ENCODE measurements at places on chromosomes 7 and 10.

DNA sequence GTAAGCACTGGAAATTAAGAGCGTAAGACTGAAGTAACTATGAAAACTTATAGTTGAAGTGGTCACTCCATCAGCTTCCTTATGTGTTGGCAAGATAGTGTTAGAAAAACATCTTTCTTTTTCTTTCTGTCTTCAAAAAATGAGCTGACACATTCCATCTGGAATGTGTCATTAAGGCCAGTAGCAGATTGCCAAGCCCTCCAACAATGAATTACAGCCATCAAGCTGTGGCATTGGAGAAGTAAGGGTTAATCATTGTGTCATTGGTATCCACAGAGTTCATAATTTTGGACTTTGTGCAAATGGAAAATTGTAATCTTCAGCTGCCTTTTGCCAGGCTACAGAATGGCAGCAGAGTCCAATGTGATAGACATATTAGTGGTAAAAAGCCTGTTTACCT is 926.3 kb downstream of the NRG3 start:
- DNase-seq: no peak

GRCh38 chr10:124283949-124284250 is 134.8 kb downstream of the OAT start:
- DNase-seq: no peak

GRCh38 chr10:61397175-61397986 is 55.8 kb downstream of the TMEM26 start:
- peak; percentile 81 for DNase-seq

GRCh38 chr7:146414373-146414772 is 297.8 kb downstream of the CNTNAP2 start:
- DNase-seq: no peak

- no peak for DNase-seq
Measured at GRCh38 chr10:62620491-62620890, 184.0 kb upstream of the ADO start.

DNA sequence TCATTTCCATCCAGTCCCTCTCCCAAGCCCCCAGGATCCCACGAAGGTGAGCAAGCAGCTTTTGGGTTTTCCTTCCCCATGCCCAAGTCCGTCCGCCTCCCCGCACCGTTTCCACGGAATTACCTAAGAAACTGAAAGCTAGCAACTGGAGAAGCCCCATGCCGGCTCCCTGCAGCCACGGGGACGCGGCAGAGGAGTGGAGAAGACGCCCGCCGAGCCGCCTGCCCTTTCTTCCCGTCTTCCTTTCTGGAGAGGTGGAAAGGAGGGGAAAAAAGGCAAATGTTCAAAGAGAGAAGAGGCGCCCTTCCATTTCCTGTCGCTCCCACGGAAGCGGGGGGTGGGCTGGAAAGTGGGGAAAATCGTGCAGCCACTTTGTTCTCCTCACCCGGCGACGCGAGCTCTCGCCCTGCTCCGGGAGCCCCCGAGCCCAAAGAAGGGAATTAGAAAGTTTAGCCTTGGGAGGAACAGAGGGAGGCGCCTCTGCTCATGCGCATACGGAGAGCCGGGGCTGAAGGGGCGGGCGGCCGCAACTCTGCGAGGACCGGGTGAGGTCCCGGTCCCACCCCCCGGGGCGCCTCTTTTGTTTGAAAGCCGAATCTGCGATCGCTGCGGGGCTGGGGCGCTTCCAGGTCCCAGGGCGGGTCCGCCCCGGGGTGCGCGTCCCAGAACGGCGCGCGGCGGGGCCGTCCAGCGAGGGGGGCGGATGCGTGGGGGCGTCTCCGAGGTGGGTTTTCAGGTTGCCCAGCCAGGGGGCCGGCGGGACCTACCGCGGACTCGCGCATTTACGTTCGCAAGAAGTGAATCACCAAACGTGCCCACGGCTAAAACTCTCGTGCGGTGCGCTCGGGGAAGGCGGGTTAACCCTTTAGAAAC is at the start of gene LAMB1:
TSS of gene LAMB1 (minus strand) at position 436 of the 873 bp plus-strand sequence. CDS start at position 160, 276 bp downstream.
- peak; percentile 86 for DNase-seq

DNA sequence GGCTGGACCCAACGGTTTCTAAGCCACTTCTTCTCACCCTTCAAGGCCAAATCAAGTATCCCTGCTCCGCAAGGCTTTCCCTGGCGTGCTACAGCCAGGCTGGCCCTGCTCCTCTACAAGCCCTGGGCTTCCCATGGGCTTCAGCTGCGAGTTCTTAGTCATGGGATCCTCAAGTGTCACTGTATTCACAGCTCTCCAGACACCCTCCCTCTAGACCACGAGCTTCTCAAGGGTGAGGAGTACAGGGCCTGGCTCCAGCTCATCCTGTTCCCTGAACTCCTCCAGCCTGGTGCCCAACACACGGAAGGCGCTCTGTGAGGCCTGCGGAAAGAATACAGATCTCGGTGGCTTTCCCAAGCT is 38.8 kb downstream of the FAM53B start:
- DNase-seq: no peak

GRCh38 chr7:11355399-11356005 is 381.8 kb downstream of the PHF14 start:
- DNase-seq: no peak

DNA sequence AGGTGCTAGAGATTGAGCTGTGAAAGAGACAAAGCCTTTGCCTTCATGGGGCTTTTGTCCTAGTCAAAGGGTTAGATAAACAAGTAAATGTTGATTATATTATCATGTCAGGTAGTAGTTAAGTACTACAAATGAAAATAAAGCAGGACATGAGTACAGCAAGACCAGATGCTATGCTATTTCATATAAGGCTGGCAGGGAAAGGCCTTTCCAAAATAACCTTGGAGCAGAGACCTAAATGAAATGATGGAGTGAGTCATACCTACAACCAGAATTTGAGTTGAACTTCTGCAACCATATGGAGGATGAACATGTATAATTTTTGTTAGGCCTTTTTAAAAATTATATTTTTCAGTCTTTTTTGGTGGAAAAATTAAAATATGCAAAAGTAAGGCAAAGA is 23.6 kb upstream of the SEMA4G start:
- DNase-seq: no peak

GRCh38 chr7:120990468-120991118 is 2.1 kb downstream of the CPED1 start:
- DNase-seq: peak; percentile 54

DNA sequence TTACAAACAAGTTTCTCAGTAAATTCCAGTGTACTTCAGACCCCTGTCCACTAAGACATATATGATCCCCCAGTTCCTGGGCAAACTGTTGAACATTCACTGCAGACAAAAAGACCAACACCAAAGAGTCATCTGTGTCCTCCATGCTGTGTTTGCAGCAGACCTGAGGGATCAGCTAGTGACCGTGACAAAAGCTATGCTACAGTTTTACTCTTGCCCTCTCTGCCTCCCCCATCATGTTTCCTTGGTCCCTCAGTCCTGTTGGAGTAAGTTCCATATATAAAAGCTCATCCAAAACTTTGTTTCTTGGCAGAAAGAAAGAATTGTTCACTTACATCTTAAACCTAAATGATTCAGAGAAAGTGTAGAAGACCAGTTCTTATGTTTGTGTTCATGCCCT is 56.1 kb downstream of the PODXL start:
- DNase-seq: no peak

GRCh38 chr10:114491933-114492332 is 87.6 kb upstream of the AFAP1L2 start:
- no peak for DNase-seq

DNA sequence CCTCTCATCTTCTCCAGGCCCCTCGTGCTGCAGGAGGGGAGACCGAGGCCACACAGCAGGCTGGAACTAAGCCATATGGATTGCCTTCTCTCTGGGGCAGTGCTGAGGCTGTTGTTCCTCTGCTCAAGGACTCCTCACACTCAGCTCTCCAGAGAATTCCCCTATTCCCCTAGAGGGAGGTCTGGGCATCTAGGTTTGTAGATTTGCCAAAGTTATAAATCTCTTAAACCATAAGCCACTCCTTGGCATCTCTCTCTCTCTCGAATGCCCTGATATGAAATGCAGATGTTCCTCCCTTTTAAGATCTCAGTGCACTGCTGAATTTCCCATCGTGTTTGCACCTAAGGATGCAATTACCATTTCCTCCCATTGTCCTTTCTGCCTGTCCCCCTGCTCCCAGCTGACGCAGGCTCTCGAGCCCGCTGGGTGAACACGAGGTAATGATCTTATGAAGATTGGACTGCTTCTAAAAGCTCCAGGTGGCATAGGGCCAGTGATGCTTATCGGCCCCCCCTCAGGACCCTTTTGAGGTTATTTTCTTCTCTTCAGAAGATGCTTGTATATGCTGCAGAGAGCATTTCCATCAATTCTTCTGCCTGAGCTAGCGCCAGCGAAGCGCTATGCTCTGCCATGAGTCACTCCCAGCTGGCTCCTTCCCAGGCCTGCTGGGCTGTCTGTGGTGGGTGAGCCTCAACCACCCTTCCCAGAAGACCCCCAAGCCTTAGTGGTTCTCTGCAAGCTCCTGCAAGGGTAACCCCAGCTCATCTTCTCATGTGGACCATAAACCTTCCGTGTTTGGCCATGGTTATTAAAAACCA is 41.6 kb upstream of the AQP1 start:
- DNase-seq: no peak

DNA sequence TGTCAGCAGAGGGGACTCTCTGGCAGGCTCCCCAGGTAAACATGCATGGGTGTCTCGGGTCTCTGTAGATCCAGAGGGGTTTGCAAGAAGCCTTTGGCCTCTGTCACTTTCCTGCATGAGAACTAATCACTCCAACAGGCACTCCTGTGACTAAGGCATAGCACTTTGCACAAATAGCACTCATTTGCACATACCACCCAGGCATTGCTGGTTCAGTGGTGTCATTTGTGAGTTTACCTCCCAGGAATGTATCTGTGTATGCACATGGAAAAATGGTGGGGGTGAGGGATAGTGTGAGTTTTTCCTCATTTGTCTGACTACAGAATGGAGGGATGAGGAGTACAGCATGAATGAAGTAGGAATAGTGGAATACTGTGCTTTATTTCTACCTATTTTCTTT is 39.5 kb downstream of the CNNM1 start:
- no peak for DNase-seq

DNA sequence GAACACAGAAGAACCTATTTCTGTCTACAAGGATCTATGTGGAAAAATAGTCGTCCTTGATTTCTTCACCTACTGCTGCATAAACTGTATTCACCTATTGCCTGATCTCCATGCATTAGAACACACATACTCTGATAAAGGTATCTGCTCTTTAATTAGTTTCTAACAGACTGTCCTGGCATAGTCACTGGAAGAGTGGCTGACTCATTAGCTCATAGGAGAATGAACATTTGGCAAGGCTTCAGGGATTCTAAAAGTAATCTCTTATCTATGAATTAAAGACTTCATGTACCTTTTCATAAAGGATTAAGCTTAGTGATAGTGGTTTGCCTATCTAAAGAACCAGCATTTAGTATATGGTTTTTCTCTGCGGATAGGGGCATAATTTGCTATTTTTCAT is 4.1 kb downstream of the NHLRC2 start:
- DNase-seq: peak; percentile 10

DNA sequence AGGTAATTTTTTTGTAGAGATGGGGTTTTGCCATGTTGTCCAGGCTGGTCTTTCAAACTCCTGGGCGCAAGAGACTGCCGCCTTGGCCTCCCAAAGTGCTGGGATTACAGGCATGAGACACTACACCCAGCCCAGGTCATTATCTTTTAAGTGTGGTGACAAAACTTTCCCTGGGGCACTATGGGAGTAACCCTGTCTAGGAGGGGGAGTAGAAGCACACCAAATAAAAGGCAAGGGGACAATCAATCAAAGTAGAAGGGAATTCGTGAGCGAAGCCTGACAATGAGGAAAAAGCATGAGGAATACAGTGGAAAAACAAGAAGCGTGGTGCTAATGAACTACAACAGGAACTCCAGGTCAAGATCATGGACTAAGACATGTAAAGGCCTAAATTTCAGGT is 31.4 kb downstream of the IDE start:
- DNase-seq: no peak

DNA sequence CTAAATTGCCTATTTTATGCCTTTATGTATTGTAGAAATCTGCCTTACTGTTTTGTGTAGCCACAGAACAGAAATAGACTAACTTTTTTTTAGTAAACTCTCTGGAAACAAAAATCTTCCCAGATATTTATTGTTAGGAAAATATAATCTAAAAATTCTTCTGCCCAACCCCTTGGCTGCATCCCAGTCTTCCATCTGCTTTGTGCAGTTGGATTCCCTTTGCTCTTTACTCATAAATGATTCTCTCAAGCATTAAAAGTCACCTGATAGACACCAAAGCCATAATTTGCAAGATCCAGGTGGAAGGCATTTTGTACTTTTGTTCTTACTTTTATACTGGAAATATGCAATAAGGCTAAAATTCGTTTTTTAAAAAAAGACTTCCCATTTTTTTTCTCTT is 6.1 kb upstream of the CAV2 start:
- DNase-seq: no peak

- DNase-seq: peak; percentile 31
Measured at GRCh38 chr10:119209035-119209735, 1.8 kb downstream of the GRK5 start.

DNA sequence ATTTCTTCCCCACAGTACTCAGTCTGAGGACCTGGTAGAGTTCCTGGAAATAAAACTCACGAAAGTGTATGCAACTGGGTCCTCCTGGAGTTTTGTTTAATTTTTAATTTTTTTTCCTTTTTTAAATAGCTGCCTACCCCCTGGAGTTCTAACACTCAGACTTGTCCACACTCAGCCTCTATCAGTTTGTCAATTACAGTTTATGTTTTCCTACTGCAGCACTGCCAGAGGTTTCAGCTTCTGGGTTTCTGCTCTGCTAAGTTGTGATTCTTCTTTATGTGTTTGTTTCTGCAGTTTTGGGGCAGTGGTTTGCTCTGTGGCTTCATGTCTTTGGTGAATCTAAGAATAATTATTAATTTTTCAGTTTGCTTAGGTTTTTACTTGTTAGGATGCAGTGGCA is 59.2 kb downstream of the TBC1D12 start:
- DNase-seq: no peak

- no peak for DNase-seq
Measured at GRCh38 chr7:36923943-36924436, 199.7 kb upstream of the AOAH start.

- no peak for DNase-seq
Measured at GRCh38 chr10:42998481-42999384, 78.1 kb upstream of the RET start.

DNA sequence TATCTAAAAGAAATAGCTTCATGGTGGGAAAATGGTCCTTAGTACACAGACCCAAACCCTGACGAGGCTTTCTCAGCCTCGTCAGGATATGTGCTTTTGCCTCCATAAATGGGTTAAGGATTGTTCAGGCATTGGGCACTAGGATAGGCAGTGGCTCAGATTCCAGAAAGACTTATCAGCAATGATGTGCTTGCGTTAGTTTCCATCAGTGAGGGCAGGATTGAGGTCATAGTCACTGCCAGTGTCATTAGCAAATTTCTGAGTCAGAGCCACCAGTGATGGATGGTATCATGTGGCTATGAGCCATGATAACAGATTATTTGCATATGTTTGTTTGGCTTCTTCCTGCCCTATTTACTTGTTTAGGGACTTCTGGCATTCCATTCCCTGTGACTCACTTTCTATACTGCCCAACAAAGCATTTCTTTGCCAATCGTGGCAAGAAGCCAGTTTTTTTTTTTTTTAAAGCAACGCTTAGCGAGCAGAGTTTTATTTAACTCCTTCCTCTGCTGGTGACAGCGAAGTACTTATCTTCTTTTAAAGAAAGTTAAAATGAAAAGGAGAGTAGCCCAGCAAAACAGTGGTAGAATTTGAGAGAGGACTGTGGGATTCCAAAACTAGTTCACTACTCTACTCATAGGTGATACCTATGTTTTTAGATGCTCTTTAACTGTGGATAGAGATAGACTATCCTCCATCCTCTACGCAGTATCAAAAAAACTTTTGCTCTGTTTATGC is 44.4 kb downstream of the MYPN start:
- DNase-seq: peak; percentile 100

- no peak for DNase-seq
Measured at GRCh38 chr10:76191336-76191735, 759.9 kb downstream of the LRMDA start.

GRCh38 chr10:49734676-49735075 is 27.4 kb downstream of the OGDHL start:
- DNase-seq: no peak
